Right lung (tissue), 10 donors: ENCODE measurements at places on chromosomes 16 and 17. TPM values are rescaled to one million over a fixed set of nuclear protein-coding genes. Genes with fewer than 3 reads are reported as not detected.

MYCBPAP gene
- 5.2 TPM for polyA plus RNA-seq

LDHD gene
- 3.1 TPM for polyA plus RNA-seq

GPR142 gene
- 0.16 TPM for polyA plus RNA-seq

CIBAR2 gene
- polyA plus RNA-seq, result 1.3 TPM

ETV4 gene
- 22.0 TPM for polyA plus RNA-seq

PNMT gene
- polyA plus RNA-seq, result 2.1 TPM

QRICH2 gene
- 5.0 TPM for polyA plus RNA-seq

CCL14 gene
- 70.5 TPM for polyA plus RNA-seq

TANC2 gene
- 32.9 TPM for polyA plus RNA-seq

CES4A gene
- polyA plus RNA-seq, result 6.5 TPM

DNA sequence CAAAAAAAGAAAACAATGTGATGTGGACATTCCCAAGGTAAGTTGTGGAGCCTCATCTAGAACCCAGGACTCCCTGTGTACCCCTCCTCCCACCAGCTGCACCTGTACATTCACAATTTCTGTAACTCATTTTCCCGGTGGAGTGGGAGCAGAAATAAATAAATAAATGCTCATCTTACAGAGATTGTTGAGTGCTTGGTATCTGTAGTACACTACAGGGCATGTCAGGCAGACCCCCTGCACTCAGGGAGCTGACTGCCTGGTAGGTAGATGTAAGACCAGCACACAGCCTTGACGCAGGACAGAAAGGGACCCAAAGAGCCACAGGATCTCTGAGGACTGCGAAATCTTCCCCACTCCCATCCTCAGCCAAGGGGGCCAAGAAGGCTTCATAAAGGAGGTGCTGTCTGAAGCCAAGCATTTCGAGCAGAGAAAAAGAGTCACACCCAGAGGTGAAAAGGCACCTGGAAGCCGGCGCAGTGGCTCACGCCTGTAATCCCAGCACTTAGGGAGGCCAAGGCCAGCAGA, 6.5 kb downstream of the EIF1 start:
- DNase-seq, result no peak

DNA sequence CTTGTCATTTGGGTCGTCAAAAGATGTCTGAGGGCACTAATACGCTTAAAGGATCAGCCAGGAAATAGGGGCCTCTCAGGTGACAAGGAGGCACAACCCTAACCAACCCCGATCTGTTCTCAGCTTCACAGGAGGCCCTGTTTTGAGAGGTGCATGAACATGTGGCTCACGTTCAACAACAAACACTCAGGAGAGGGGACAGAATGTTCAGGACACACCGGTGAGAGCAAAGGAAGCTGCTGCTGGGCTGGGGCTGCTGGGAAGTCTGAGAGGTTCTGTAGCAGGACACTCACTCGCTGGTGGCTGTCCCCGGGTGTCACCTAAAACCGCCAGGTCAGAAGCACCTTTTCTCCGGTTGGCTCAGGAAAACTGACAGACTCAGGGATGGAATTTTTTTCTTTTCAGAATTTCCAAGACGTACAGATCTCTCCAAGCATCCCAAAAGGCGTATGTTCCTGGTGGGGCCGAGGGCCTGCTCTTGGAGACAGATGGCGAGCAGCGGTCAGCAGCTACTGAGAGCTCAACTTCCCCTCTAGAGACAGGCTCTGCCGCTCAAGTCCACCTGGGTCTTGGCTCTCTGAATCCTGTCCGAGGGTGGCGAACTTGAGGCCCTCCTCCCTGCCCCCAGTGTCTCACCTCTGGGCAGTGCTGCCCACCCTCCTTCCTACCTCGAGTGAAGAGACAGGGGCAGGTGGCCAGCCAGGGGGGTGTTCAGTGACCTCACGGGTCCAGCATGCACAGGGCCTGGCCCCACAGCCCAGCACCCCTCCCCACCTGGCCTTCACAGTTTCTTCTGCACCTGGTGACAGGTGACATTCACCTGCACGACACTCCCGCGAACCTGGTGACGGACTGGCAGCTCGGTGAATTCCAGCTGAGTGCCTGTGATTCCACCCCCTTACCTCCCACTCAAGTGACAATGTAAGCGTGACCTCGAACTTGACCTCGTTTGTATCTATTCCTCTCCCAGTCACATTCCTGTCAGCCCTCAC, 22.9 kb downstream of the CLUH start:
- DNase-seq, result no peak

DNA sequence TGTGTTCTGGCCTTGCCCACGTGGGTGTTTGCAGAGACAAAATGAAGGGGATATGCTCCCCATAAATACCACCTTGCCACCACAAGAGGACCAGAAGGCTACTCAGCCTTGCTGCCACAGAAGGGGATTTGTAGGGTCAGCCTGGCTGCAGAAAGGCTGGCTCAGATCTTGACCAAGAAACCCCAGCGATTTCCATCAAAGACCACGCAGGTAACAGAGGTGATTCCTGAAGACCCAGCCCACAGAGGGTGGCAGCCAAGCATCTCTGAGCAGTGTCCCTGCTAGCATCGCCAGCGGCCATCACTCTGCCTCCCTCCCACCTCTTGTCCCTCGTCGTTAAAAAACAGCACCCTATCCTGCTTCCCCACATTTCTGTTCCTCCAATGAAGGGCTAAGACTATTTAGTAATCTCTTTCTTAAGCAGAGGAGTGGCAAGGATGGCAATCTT, 54.9 kb downstream of the BEAN1 start:
- DNase-seq, result no peak

- DNase-seq, result no peak
These were observed 30.0 kb downstream of the NECAB2 start for GRCh38 chr16:83998091-83998490.

GRCh38 chr16:57071831-57072582, 20.4 kb upstream of the CPNE2 start:
- DNase-seq, result no peak

GRCh38 chr17:4440021-4440420, 6.3 kb downstream of the SPNS3 start:
- no peak for DNase-seq

- DNase-seq, result no peak
These were observed 3.3 kb downstream of the CDK5R1 start for GRCh38 chr17:32490101-32490482.

DNA sequence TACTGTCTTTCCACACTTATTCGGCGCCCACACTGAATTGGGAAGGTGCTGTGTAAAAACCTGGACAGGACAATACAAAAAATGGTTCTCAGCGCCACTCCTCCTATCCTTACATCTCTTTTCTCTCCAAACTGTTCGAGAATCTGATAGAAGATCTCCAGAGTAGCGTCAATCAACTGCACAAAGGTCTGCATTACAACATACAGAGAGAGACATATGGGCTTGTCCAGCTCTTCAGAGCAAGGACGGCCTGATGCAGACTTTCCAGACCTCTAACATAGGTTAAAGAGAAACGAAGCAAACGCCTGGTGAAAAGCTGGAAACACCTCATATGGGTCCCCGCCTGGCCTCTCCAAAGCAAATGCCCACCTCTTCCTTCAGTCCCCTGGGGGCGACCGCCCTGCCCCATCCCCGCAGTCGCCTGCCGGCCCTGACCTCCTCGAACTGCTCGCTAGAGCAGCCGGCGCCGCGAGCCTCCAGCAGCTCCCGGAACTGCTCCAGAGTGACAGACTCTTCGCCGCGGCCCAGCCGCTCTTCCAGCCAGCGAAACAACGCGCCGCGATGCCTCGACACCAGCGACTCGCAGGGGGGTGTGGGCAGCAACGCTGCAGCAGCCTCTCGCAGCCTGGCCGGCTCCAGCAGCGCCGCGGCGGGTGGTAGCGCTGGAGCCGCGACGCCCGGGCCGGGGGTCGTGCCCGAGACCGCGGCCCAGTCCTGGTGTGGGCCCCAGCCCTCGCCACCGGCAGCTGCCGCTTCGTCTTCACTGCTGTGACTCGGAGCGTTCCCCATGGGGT, 526 bp downstream of the ZZEF1 start:
- DNase-seq, result no peak

DNA sequence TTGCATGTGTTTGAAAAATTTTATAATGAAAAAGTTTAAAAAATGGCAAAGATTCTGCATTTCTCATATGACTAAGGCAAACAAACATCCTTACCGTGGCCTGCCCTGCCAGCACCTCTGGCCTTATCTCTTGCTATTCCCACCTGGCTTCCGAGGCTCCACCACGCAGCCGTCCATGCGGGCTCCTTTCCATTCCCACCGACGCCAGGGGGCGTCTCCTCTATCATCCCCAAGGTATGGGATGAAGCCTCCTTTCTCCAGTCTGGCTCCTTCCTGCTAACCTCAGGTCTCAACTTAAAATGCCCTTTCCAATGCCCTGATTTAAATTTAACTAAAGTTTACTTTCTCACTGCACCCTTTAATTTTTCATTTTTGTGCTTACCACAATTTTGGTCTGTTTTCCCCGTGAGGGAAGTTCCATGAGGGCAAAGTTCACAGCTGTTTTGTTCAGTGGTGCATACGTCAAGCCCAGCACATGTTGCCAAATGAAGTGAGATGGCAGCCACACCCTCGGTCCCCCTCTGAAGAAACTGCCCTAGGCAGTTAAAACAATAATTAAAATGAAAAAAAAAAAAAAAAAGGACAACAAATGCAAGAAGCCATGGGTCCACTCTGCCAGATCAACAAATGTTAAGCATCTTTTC, 13.3 kb upstream of the SDK2 start:
- DNase-seq, result peak; percentile 75

- no peak for DNase-seq
These were observed 171.1 kb downstream of the ABCC12 start for GRCh38 chr16:47984669-47985068.

DNA sequence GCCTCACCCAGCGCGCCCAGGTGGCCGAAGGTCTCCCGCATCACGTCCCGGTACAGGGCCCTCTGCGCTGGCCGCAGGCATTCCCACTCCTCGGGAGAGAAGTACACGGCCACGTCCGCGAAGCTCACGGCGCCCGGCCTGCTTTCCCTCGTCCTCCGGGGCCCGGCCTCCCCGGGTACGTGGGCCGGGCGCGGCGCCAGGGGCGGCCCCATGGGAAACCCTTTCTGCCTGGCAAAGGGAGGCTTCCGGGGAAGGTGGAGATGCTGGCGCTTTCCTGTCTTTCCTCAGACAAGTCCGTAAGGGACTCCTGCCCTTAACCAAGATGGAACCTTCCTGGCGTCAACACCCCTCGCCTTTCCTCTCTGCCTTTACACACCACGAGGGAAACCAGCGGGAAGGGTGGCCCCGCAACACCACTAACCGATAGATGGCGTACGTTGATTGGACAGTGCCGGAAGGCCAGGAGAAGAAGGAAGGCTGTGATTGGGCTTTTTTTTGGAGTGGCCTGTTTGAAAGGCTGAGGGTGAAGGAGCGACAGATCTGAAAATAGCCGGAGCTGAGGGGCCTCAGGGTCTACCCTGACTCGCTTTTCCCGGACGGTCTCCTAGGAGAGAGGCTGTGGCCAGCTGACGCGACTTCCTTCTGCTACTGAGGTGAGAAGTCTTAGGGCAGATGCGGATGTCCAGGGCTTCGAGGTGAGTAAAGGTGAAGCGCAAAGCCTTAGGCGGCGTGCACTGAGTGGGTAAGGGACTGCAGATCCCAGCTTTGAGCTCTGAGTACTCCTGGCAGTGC, at the start of gene ZNF785:
Gene ZNF785 (minus strand): TSS at position 298 of the 792 bp plus-strand sequence. CDS start 86 bp downstream, at position 212.
- DNase-seq, result peak; percentile 98

GRCh38 chr17:29747660-29748059, 124.9 kb upstream of the CORO6 start:
- no peak for DNase-seq

DNA sequence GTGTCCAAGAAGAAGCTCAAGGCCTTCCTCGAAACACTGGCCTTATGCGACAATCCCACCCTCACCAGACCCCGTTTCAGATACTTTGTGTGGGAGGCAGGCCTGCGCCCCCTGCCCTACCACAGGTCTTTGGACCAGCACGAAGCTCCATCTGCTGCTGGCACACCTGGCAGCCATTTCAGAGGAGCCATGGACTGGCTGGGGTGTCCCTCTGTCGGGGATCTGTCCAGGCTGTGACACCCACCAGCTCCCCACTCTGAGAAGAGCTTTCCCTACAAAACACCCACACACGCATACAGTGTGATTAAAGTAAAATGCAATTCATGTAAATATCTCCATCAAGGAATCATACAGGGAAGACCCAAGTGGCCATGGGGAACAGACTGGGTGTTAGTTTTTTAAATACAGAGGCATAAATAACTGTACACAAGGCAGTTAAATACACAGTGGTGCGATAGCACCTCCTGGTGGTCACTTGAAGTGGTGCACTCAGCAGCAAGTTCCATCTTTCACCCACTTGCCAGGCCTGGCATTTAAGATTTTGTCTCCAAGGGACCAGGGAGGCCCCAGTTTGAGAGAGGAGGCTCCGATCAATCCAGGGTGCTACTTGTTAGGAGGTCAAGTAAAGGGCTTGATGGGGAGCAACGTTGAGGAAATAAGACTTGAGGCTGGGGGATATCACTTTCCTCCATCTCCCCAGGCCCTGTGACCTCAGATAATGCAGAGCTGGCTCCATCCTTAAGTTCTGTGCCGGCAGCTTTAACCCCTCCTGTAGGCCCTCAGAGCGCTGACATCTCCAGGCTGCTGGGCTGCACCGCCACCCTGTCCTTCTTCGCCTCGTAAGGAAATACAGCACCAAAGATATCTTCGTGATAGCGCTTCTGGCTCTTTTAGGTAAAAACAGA, 43.6 kb downstream of the NOS2 start:
- no peak for DNase-seq

GRCh38 chr16:85245307-85246172, 133.3 kb upstream of the CIBAR2 start:
- DNase-seq, result no peak

DNA sequence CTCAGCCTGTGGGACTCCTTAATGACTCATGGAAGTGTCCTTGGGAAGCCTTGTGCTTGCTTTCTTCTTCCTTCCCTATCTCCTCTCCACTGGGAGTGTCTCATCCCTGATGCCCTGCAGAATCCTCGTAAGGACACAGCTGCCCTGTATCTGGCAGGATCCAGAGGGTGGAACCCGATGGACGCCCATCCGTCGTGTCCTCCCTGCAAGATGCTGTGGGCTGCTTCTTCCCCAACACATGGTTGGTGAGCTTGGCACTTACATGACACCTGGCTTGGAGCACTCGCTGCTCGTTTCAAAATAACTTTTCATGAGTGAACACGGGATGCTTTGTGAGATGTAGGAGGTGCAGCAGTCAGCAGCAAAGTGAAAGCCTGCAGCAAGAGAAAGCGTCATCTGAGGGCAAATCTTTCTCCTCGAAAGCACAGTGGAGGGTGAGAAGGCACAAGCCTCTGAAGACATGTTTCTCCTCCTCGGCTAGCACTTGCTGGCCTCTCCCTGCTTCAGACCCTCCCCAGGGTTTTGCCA, 3.3 kb downstream of the CCL15 start:
- DNase-seq, result no peak
